ENCODE measurements at places on chromosomes 1 and 21. TPM values are rescaled to one million over a fixed set of nuclear protein-coding genes. Genes with fewer than 3 reads are reported as not detected.

GRCh38 chr1:197521118-197521739, 253.2 kb downstream of the CRB1 start:
- H3K27me3 ChIP-seq: no peaks in the 10 kb centered on the region
- no peaks in the 10 kb centered on the region for H3K36me3 ChIP-seq
- no peak overlapping the region for H3K27ac ChIP-seq
- no peaks in the 10 kb centered on the region for H3K4me1 ChIP-seq
- no peak for DNase-seq
- no peak overlapping the region for H3K4me3 ChIP-seq

Gene IL19
- total RNA-seq: not detected

DNA sequence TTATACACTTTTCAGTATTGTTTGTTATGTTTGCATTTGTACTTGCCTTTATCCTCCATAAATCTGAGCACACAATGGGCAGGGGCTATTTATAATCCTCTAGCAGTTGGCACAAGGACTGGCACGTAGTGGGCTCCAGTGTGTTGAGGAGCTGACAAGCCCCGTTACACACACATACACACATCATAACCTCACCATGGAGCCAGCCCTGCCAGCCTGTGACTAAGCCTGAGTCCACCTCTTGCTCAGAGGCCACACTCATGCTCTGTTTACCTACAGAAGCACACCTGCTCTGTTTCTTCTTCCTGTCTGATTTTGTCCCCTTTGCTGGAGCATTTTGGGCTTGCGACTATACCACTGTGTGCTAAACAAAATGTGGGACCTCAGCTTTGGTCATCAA, 64.5 kb upstream of the SPATA6 start:
- H3K27me3 ChIP-seq: peaks cover 5% of the 10 kb centered on the region
- H3K36me3 ChIP-seq: no peaks in the 10 kb centered on the region
- H3K4me3 ChIP-seq: no peak overlapping the region
- no peak overlapping the region for H3K27ac ChIP-seq

- H3K4me3 ChIP-seq: no peak overlapping the region
- no peaks in the 10 kb centered on the region for H3K4me1 ChIP-seq
- no peak for DNase-seq
- H3K27ac ChIP-seq: no peak overlapping the region
- peaks cover 14% of the 10 kb centered on the region for H3K27me3 ChIP-seq
These were observed 480.0 kb upstream of the USP24 start for GRCh38 chr1:55695151-55695550.

DNA sequence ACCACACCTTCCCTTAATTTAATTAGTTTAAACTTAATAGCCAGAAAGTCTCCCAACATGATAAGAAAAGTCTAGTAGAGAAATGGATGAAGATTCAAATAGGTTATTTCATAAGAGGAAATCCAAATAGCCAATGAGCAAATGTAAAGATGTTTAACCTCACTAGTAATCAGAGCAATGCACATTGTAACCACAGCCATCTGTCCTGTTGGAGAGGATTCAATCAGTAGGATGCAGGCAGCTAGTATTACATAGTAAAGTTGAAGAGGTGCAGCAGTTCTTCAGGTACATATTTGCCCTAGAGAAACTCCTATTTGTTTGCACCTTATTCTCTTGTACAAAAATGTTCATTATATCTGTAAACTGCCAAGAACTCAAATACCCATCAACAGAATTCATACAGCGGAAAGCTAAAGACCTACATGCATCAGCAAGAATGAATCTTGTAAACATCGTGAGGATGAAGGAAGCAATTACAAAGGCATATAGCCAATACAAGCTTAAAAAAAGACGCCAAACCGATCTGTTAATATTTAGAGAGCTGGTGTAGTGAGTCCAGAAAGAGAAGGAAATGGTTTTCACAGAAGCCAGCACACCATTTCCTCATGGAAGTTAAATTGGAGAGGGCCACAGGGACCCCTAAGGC, 27.9 kb downstream of the DIP2A start:
- no peaks in the 10 kb centered on the region for H3K27me3 ChIP-seq
- H3K27ac ChIP-seq: no peak overlapping the region
- no peaks in the 10 kb centered on the region for H3K4me1 ChIP-seq
- no peak overlapping the region for H3K4me3 ChIP-seq

DNA sequence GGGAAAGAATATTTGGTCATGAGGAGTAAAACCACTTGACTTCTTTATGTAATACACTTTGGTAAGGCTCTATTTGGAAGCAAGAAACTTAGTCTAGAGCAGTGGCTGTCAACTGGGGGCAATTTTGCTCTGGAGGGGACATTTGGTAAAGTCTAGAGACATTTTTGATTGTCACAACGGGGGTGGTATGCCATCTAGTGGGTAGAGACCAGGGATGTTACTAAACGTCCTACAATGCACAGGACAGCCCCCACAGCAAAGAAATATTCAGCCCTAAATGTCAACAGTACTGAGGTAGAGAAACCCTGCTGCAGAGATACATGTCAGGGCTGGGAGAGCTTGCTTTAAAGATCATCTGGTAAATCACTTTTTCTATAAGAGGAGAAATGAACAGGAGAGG, 13.5 kb downstream of the FUCA1 start:
- no peaks in the 10 kb centered on the region for H3K27me3 ChIP-seq
- no peak for DNase-seq
- no peak overlapping the region for H3K27ac ChIP-seq
- peaks cover 51% of the 10 kb centered on the region for H3K36me3 ChIP-seq
- H3K4me3 ChIP-seq: no peak overlapping the region

Data from activated B cell treated with CpG ODN at 0.5 μM for 24 hours (primary cell).